ENCODE measurements at places on chromosomes 1 and 21.

DNA sequence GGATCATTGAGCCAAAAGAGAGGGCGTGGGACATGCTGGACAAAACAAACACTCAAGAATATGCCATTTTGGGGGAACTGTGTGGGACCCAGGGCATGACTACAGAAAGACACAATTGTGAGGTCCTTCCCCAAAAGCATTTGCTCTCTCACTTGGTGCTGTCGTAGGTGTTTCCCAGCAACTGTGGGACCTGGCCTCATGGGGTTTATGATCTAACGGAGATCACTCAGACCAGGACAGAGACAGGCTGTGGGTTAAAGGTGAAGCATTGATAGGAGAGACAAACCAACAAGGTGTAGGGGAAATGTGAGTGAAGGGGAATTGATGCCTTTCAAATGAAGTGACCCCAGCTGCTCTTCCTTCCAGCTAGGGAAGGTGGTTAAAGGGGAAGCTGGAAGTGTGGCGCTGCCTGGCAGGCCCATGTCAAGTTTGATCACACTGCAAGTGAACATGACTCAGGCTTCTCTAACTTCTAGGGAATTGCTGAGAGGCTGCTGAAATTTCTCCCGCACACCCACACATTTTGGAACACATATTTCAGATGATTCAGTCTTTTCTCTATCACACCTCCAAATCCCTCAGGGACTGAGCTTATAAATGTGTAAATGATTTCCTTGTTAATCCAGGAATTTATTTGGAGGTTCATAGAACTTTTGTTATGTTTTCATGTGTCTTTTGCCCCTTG, 30.2 kb downstream of the TRAF5 start:
- no peak for DNase-seq

GRCh38 chr1:160704250-160704649, 7.4 kb downstream of the CD48 start:
- DNase-seq: no peak

GRCh38 chr1:43844114-43844513, 89.5 kb upstream of the ARTN start:
- DNase-seq: no peak

DNA sequence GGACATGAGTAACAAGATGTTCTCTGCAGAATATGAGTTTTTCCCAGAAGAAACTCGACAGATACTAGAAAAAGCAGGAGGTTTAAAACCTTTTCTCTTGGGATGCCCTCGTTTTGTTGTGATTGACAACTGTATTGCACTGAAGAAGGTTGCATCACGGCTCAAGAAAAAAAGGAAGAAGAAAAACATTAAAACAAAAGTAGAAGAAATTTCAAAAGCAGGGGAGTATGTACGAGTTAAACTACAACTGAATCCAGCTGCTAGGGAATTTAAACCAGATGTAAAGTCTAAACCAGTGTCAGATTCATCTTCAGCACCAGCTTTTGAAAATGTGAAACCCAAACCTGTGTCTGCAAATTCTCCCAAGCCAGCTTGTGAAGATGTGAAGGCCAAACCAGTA, 92.5 kb downstream of the TTC3 start:
- no peak for DNase-seq

- DNase-seq: no peak
These were observed 44.9 kb downstream of the ZNHIT6 start for GRCh38 chr1:85663382-85663781.

- no peak for DNase-seq
These were observed 18.8 kb upstream of the CXADR start for GRCh38 chr21:17494051-17494450.

DNA sequence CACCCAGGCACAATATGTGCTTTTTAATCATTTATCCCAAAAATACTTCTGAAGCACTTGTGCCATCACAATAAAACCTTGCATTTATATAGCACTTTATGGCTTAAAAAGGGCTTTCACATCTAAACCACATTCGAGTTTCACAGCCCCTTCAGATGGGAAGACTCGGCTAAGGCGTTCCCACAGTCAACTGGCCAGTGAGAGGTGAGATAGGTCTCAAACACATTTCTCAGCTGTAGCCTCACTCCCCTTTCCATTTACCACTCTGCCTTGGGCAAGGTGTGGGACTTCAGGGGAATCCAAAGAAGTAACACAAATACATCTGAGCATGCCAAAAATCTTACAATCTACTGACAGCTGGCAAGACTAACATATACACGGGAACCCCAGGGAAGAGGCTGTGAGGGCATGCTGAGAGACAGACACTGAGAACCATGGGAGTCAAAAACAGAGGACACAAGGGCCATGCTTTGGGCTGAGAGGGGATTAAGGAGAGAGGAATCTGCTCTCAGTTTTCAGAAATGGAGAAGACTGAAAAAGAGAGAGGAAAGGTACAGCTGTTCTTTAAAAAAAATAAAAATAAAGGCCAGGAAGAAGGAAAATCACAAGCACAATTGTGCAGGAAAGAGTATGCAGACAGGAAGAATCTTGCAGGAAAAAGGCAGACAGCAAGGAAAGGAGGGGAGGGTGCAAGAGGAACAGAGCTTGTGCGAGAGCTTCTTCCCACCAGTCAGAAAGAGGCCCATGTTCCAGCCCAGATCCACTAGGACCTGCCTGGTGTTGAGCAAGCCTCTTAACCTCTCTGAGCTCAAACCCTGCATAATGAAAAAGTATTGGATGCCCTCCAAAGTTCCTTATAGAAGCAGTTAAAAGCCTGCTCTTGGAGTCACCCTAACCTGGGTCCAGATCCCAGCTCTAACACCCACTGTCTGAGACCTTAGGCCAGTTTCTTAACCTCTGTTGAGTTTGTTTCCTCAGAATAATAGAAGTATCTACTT, 73.5 kb downstream of the JAK1 start:
- DNase-seq: no peak

- DNase-seq: no peak
These were observed 67.3 kb upstream of the AKT3 start for GRCh38 chr1:243917177-243917862.

DNA sequence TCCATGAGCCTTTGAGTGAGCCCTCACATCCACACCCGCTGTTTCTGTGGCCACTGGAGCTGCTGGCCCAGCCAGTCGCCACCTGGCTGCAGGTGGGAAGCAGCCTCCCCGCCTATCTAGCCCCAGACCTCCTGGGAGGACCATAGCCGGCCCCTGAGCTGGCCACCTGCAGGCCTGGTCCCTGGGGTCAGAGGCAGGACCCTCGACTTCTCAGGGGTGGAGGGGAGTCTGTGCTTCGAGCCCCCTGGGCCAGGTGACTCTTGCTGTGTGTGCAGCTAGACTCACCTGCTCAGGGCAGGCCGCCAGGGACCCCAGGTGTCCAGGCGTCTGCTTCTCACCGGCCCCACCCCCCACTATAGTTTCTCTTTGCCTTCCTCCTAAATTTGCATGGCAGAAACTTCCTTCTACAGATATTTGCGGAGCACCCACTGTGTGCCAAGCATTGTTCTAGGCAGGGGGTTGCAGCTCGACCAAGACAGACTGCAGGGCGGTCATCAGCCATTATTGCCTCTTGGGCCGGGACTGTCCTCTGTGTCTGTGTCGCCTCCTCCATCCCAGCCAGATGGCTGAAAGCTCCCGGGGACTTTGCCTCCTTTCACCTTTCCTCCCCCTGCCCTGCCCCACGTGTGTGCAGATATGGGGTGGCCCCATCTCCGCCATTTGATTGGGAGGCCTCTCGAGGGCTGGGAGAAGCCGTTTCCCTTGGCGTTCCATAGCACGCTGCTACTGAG, 27.3 kb downstream of the SPSB1 start:
- DNase-seq: no peak

GRCh38 chr1:70382682-70383081, 28.2 kb upstream of the ANKRD13C start:
- no peak for DNase-seq

DNA sequence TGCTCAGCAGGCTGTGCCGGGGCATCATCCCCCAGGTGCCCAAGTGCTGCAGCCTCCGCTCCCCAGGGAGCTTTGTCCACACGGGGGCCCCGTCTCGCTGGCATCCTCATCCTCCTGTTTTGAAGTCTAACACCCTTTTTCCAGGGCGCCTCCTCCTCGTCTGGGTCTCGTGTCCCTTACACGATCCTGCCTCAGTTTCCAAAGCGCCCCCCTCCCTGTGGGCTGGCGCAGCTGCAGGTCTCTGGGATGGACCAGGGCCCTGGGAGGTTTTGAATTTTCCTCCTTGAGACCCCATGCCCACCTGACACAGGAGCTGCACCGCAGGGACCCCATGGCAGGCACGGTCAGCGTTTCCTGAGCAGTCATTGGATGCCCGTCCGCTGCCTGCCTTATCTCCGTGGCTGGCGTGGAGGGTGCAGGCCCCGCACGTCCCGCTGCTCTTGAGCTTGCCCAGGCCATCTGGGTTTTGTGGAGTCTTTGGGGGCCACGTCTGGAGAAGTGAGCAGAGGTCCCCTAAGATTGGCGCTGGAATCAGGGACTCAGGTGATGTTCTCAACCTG, 37.4 kb upstream of the DIP2A start:
- DNase-seq: no peak

DNA sequence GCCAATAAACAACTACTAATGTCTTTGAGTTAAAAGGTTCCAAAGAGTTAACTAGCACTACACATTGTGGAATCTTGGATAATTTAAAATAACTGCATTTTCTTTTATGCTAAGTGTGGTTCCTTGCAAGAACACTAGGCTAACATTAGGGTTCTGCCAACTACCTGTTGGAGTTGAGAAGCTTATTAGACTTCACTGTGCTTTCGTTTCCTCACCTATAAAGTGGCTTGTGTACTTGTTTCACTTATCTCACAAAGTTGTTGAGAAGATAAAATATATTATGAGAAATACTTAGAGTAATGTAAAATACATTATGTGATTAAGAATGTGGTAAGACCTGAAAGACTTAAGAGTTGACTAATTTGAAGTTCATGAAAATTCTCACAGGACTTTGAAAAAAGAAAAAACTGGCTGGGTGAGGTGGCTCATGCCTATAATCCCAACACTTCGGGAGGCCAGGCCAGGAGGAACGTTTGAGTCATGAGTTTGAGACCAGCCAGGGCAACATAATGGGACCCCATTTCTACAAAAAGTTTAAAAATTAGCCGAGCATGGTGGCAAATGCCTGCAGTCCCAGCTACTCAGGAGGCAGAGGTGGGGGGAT, 5.6 kb upstream of the RRAGC start:
- DNase-seq: no peak

DNA sequence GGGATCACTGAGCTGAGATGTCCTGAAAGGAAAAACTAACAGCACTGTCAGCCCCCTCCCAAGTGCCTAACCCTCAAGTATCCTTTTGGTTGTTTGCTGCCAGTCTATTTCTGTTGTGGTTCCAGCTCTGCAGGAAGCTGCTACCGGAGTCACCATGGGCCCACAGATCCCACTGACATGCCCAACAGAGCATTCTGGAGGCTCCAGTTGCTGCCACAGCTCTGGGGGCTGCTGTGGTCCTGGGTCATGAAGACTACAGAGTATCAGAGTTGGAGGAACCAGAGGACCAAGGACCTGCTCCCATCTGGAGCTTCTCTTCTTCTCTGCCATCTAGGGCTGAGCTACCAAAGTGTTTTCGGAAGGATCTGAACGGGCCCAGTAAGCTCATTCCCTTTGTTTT, 910 bp downstream of the LCE3A start:
- DNase-seq: no peak

- no peak for DNase-seq
These were observed 14.6 kb upstream of the TRNP1 start for GRCh38 chr1:26978901-26979300.
